Right ventricle myocardium inferior (tissue), 1 donor: ENCODE measurements at places on chromosomes 3 and 15.

GRCh38 chr3:102301155-102301880 is 133.5 kb upstream of the ZPLD1 start:
- DNase-seq: no peak

DNA sequence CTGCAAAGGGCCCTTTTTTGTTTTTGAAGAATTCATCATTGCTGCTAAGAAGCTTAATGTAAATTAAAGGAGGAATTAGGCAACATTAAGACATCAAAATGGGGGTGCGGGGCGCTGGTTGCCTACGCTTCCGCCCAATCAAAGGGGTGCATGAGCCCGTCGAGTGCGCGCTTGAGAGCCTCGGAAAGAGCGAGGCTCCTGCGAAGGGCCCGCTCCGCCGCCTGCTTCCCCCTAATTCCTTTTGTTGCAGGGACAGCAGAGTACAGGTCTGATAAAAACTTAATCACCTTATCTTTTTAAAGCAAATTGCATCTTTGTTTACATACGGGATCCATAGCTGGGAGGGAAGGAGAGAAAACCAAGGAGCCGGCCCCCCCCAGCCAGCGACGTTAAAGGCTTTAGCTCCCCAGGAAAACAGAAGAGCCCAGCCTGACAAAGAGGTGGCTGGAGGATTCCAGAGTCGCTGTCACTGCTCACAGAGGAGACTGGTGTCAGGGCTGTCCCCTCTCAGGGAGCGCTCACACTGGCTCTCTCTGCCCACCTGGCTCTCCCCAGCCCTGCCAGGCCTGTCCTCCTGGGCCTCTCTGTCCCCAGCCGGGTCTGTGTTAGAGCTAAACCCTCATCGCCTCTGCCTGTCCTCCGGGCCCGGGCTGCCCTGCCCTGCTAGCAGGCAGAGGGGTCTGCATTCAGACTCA is 67.3 kb downstream of the DNAJB8 start:
- no peak for DNase-seq

- DNase-seq: no peak
Observed at GRCh38 chr15:34275154-34275553, 50.3 kb downstream of the EMC4 start.

GRCh38 chr3:115513416-115513800 is 109.9 kb upstream of the GAP43 start:
- no peak for DNase-seq

GRCh38 chr3:68088216-68088615 is 433.8 kb upstream of the SUCLG2 start:
- no peak for DNase-seq

GRCh38 chr3:174132421-174133042 is 726.6 kb upstream of the NAALADL2 start:
- DNase-seq: no peak

- DNase-seq: no peak
Observed at GRCh38 chr3:14890476-14890875, 56.9 kb upstream of the NR2C2 start.

GRCh38 chr15:68830141-68830785 is 9.6 kb upstream of the ANP32A start:
- DNase-seq: no peak

DNA sequence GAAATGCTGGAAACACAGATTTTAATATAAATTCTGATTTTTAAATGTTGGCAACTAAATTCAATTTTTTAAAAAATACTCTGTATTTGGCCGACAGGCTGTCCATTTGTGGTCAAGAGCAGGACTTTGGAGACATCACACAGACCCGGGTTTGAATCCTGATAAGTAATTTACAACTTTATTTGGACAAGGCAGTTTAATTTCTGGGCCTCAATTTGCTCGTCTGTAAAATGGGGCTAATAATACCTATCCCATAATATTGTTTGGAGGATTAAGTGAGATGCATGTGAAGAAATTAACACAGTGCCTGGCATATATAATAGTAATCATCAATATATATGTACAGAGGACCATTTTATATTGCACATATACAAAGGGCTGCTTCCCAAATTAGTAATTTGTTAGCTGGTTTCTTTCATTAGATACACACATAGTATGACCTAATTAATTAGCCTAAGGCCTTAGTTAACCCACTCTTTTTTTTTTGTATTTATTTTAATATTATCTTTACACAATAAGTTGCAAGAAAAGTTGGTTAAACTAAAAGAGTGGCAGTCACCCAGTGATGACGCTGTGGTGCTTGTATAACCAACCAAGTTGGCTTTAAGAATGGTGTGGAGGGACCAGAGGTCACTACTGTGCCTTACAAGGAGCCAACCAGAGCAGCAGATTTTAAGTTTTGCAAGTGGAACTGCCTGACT is 665 bp downstream of the PIGB start:
- DNase-seq: no peak

DNA sequence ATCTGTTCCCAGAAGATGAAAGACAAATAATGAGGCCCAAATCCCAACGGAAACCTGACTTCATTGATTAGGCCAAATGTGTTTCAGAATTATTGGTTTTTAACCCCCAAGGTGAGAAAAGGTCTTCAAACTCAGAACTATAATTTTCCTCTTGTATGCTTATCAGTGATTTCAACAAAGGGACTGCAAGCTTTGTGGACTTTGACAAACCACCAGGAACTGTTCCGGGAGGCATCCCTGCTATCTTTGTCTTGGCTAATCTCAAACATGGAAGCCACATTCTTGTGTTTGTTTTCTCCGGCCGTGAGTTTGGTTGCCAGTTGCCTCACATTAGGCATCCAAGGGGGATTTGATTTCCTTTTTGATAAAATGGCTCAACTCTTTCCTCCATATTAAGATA is 19.5 kb downstream of the ARHGEF3 start:
- no peak for DNase-seq

DNA sequence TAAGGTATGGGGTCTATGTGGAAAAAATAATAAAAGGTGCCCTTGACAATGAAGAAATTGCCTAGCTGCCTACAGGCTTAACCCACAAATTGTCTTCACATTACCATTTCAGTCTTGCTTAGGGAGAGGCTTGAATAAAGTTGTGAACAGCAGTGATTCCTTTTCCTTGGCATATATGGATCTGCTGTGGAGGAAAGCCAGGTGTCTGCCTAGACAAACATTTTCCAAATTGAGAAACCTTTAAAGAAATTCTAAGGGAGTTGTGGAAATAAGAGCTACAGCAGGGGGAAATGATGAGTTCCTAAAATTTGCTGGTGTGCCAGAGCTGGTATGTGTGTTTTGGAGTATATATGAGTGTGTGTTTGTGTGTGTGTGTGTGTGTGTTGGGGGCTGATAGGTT is 452.1 kb downstream of the NTRK3 start:
- DNase-seq: no peak

DNA sequence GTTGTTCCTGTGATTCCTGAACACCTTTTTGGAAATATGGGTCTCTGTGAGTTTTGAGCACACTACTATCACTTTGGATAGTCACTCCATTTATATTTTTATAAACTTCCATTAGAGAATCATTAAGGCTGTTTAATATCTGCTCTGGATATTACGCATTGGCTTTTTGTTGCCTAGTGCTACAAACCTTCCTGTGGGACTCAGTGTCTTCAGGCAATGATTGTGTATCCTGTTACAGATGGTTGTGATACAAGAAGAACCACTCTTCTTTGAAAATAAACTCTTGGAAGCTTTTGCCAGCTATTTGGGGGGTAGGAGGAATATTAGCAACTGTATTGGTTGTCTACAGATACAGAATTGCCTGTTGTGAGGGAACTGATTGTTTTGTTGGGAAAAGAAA is 15.6 kb downstream of the GCSAM start:
- no peak for DNase-seq

- DNase-seq: no peak
Observed at GRCh38 chr3:129593595-129594339, 12.7 kb downstream of the PLXND1 start.

DNA sequence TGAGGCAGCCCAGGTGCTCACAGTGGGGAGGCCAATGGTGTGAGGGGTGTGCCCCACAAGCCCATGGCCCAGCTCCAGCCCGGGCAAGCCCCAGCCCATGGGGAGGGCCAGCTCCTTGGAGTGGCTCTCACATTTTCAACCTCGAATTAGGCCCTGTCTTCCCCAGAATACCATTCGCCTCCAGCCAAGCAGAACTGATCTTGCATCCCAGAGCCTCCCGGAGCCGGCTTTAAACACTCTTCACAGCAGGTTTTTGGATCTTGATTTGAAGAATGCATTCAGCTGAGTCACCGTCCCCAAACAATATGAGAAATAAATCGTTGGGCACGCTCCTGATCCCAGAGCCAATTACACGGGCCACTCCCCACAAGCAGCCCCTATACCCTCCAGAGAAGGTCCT is 23.7 kb downstream of the TPRA1 start:
- DNase-seq: no peak

DNA sequence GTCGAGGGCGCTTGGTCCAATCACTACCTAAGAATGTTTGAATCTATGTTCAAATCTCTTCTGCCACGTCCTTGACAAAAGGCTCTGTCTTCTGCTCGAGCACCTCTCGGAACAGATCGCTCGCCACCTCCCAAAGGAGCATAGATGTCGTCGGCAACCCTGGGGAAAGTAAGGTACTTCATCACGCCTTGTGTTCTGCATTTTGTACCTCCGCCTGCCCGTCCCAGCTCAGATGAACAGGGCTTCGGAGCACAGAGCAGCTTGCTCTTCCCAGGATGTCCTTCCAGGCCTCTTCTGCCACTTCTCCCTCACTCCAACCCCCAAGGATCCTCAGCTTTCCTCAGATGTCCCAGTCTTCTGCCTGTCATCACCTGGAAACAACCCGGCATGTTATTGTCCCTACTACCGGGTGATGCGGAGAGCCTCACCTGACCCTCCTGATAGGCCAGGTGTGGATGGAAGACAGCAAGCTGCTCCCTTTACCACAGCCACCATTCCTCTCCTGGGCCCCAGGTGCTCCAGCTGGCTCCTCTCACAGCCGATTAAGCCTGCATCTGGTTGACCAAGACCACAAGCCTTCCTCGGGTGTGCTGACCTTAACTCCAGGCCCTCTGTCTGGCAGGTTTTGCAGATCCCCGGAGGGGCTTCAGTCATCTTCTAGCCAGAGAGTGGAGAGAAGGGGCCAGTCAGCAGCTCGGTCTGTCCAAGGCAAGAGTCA is 270.5 kb downstream of the FAM43A start:
- no peak for DNase-seq

GRCh38 chr3:189781415-189781814 is 150.2 kb downstream of the TP63 start:
- DNase-seq: no peak

- DNase-seq: no peak
Observed at GRCh38 chr3:10374311-10374710, 53.4 kb upstream of the SEC13 start.

DNA sequence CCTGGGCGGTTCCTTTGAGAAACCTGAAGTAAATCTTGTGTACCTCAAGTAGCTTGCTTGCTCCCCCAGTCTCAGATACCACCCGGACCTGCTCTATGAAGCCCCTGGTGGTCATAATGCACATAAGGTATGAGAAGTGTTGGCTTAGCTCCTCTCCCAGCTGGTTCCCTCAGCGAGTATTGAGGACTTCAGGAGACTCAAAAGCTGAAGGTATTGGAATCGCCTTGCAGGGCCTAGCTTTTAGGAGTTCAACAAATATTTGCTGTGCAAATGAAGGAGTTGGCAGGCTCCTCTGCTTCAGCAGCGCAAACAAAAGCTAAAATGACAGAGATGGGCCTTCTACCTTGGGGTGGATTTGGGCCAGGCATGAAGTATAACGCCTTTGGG is 1.7 kb downstream of the CMTM8 start:
- DNase-seq: no peak
